Left renal pelvis (tissue), 4 donors: ENCODE measurements at places on chromosomes 3 and 15.
A peak's percentile ranks its signal among the peaks of the same experiment; 100 is the strongest.

DNA sequence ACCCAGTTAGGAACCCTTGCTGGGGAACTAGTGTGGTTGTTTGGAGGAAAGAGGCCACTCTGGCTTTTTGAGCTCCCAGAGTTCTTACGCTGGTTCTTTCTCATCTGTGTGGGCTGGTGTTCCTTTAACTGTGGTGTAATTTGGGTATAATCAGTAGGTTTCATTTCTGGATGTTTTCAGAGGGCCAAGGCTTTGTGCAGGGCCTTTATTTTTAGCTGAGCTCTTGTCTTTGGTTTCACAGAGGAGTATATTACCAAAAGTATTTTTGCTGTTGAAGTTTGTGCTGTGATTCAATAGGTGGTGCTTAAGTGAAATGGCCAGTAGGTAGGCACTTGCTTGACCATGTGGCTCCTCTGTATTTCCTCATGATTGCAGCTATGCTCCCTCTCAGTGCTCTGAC lies 357.9 kb downstream of the KCNH8 start:
- DNase-seq = no peak

- no peak for DNase-seq
Measured at GRCh38 chr3:40043444-40043755, 234.0 kb downstream of the MYRIP start.

GRCh38 chr3:105616374-105617121 lies 249.8 kb downstream of the ALCAM start:
- no peak for DNase-seq

DNA sequence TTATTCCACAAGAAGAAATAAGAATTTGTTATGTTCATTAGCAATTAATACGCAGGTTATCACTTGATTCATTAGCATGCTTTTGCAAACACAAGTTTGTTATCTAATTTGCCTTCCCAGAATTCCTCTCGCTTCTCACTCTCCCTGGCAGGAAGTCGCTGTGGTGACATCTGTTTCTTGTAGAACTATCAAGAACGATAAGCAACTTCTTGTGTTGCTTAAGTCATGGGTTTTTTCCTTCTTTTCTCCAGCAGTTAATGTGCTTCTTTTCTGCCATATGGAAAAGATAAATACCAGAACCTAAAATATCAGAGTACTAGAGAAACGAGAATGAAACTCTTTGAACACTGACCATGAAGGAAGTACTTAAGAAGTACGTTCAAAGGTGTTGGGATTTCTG lies 99.8 kb upstream of the CHMP2B start:
- no peak for DNase-seq

DNA sequence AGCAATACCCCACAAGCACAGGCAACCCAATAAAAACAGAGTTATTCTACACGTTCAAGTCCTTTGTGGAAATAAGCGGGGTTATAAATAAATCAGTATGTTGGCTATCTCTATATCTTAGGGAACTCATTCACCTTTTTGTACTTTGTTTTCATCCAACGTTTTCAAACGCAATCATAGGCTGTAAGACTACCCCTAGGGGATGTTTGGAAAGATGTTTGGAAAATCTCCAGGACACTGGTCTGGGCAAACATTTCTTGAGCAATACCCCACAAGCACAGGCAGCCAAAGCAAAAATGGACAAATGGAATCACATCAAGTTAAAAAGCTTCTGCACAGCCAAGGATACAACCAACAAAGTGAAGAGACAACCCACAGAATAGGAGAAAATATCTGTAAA lies 70.1 kb downstream of the CLDN11 start:
- no peak for DNase-seq

DNA sequence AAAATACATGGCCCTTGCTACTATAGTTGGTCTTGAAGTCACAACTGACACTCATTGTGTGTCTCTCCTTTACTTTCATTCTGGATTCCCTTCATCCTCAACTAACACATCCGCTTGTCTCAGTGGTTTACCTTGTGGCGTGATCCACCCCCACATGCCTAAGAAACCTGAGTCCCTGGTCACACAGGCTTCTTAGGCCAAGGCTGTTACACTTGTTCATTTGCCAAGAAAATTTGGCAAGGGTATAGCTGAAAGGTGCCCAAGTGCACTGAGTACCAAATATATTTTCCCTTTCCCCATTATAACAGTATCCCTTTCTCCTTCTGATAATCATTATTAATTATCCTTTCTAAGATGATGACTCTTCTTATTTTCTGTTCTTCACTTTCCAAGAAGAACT lies 207.6 kb upstream of the STAC start:
- DNase-seq = no peak

DNA sequence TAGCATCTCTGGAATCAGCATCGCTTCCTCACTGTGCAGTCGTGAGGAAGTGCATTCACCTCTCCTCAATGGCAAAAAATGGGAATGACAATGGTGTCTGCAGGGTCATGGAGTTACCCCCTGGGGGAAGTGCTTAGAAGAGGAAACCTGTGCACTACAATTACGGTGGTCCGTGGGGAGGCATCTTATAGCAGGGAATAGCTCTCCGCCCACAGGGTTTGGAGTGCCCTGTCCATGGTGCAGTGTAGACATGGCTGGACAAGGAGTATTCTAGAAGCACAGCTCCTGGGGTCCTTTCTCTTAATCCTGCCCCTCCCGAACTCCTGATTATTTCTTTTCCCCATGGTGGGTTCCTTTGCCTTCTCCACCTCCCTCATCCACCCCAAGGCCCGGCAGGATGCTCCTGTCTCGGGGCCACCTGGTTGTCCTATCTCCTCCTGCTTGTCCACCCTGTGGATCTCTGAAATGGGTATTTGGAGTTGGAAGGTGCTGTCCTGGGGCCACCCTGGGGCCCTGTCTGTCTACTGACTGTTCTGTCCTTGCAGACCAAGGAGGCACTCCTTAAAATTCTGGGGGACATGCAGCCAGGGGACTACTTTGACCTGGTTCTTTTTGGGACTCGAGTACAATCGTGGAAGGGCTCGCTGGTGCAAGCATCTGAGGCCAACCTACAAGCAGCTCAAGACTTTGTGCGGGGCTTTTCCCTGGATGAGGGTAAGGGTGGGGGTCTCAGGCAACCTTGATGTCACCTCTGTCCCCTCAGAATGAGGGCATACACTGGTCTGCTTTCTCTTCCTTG lies 5.2 kb downstream of the ITIH1 start:
- DNase-seq = no peak

- DNase-seq = no peak
Measured at GRCh38 chr15:94411846-94412245, 180.5 kb downstream of the MCTP2 start.

GRCh38 chr3:4986175-4986781 lies 7.0 kb downstream of the BHLHE40 start:
- DNase-seq = no peak

- DNase-seq = no peak
Measured at GRCh38 chr15:66489179-66489791, 8.3 kb downstream of the SNAPC5 start.

DNA sequence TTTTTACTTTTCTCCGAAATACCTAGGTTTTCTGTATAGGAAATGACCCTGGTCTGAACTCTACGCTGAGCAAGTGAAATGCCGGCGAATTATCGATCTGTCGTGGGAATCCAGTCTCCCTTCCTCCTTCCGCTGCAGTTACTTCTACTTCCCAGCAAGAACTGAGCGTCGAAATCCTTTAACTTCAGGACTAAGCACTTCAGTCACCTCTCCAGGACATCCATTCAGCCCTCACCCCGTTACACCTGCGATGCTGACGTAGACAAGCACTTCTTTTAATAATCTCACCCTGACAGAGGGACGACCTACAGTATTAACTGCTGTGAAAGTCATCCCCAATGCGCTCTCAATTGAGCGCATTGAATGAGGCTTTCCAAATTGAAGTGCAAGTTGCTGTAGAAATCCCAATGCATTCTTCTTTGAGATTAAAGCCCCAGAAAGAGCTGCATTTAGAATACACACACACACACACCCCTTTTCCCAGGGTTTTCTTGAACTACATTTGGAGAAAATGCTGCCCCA lies 1.3 kb downstream of the TOP2B start:
- peak; percentile 53 for DNase-seq

DNA sequence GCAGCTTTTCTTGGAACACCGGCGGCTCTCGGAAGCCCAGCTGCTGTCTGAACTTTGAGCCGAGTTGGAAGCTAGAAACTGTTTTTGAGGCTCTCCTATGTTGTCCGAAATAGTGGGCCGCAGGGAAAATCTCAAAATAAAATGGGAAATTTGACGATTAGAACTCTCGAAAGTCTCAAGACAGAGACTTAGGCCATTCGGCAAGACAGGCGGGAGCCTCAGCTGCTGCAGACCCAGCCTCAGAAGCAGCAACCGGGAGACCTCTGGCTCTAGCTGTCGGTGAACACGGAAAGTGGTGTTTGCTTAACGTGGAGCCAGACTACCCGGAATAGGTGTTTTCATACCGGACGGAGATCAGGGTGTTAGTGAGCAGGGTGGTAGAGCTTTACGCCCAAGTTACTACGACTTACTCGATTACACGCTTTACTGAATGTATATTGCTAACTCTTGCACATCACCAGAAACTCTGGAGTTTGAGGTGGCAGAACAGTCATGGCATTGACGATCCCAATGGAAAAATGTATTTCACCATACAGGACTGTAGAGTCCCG lies 357 bp upstream of the MAN2C1 start:
- DNase-seq = no peak

DNA sequence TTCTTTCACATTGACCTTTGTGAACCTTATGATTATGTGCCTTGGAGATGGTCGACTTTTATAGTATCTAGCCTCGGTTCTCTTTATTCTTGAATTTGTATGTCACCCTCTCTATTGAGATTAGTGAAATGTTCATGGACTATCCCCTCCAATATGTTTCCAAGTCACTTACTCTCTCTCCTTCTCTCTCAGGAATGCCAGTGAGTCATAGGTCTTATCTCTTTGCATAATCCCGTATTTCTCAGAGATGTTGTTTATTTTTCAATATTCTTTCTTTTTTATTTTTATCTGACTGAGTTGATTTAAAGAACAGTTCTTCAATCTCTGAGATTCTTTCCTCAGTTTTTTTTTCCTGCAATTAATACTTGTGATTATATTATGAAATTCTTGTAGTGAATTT lies 411.6 kb upstream of the CADM2 start:
- DNase-seq = no peak

DNA sequence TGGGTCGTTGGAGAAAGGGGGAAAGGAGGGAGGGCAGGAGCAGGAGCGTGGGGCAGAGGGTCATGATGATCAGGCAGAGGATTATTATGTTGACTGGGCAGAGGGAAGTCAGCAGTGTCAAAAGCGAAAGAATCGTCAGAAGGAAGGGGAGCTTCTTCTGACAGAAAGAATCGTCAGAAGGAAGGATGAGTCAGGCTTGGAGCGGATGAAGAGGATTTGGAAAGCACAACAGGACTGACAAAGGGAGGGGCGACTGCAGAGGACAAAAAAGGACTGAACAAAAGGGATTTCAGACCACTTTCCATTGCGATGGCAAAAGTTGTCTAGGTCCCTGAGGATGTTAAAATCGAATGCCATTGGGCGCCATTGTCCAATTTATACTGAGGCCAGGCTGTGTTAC lies 1053.5 kb downstream of the SI start:
- DNase-seq = no peak

- DNase-seq = no peak
Measured at GRCh38 chr3:124203292-124203691, 211.4 kb upstream of the ROPN1 start.
